ENCODE measurements at places on chromosomes 4 and X. TPM values are rescaled to one million over a fixed set of nuclear protein-coding genes. Genes with fewer than 3 reads are reported as not detected.

Gene WDR17
- total RNA-seq = 2.6 TPM

Gene SYTL4
- total RNA-seq = 5.1 TPM

Gene BTK
- total RNA-seq = not detected

Gene TMPRSS11B
- total RNA-seq = not detected

Gene LRP2BP
- 0.74 TPM for total RNA-seq

Gene UCHL1
- total RNA-seq = 2,143 TPM

Gene PRRG1
- 15.3 TPM for total RNA-seq

Gene ZNF630
- total RNA-seq = 2.0 TPM

Gene AR
- total RNA-seq = 6.3 TPM

Gene SSX4
- total RNA-seq = not detected

Gene TLR1
- 3.2 TPM for total RNA-seq

Gene NOX1
- total RNA-seq = not detected

Gene TRAM1L1
- 4.3 TPM for total RNA-seq

Gene EIF4E
- 160 TPM for total RNA-seq

Gene CXCL6
- 19.0 TPM for total RNA-seq

Data from fibroblast of the aortic adventitia (primary cell).